Fibroblast of skin of left biceps (primary cell): ENCODE measurements at places on chromosomes 12 and 14.

DNA sequence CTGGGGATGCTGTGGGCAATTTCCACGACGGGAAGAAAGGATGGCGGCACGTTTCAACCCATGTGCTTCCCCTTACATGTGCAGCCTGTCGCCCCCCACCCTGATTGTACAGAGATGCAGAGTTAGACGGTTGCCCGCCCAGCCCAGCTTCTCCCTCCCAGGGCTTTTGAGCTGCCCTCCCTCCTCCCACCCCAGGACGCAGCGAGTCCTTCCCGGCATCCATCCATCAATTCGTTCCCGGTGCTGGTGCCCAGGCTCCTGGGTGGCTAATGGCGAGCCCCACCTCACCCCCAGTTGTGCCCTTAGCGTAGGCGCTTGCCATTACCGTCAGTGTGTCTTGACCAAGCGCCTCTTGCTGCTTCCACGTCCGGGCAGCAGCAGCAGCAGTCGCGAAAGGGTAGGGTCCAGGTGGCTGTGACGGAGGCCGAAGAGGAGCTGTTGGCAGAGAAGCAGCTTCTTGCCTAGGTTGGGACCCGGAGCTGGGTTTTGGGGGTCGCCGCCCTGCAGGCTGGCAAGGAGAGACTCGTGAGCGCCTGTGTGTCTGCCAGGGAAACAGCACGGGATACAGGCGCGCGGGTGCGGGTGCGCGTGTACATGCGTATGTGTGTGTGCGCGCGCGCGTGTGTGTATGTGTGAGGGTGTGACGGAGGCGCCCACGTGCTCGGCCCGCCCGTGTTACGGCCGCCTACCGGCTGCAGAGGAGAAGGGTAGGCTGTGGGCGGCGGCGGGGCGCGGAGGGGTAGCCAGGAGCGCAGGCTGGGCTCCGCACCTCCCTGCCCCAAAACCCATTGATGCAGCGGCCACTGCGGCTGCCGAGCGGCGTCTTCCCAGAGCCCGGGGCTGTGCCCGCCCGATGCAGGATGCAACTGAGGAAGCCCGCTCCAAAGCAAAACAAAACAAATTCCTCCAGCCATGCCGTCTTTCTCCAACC, at the start of gene SLC6A15:
Gene SLC6A15 (minus strand): TSS at position 602 of the 931 bp plus-strand sequence. CDS start 20,679 bp downstream, outside the sequence.
- peak; percentile 69 for DNase-seq

DNA sequence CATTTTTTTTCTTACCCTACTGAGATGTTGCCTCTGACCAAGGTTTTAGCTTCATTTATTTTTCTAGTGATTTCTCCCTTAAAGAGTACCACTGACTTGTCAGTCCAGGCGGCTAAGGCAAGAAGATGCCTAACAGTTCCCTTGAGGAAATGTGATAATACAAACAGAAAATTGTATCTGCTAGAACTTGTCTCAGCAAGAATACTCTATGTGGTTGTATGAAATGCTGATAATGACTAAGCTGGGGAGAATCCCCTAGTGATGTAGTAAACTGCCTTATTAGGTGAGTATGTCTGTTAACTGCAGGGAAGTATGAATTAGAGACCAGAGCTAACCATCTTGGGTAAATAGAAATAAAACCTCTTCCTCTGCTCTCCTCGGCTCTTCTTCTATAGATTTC, 6.7 kb downstream of the C12orf54 start:
- DNase-seq = no peak

- DNase-seq = no peak
Observed at GRCh38 chr14:24196071-24197055, 1.1 kb upstream of the TM9SF1 start.

DNA sequence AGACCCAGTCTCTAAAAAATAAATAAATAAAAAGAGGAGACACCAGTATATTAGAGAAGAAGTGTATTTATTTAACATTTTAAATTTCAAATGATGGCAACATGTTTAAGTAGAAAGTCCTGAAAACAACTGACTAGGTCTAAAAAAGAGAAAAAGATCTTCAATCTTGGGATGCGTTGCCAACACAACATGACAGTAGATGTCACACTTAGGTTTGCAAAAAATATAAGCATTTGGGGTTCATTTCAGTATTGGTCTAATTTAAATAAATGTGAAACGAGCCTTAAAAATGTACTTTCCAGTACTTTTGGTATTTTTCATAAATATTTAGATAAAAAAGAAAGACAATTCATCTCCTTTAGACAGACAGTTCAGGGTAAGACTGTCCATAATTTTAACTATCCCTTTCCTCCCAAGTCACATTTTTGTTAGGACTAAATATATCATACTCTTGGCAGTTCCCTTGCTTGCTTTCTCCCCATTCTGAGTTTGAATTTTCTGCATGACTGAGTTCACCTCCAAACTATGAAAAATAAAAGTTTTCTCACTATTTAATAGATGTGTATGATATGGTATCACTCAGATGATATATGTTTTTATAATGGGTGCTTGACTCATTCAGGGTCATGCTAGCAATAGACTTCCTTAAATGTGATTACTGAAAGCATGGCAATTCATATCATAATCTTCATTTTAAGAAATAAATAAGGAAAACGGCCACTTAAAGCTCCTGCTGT, 4.3 kb downstream of the C14orf93 start:
- DNase-seq = no peak

GRCh38 chr14:103185051-103186029, 62.1 kb downstream of the TNFAIP2 start:
- no peak for DNase-seq

DNA sequence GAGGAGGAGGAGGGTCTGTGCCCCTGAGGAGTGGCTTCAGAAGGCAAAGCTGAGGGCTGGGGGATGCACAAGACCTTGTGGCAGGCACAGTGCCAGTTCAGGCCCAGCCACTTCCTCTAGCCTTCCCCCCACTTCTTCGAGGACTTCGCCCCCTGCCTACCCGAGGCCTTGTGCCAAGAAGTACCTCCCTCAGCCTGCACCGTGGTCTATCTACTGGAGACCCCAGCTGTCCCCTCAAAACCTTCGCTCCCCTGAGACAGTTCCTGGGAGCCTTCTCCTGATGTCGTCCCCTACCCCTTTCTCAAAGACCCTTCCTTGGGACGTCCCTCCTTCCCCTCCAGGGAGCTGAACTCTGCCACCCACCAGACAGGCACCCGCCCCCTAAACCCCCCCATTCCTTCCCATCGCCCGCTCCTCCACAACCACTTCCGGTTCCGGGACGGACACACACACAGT, 604 bp downstream of the ZNF384 start:
- DNase-seq = no peak

DNA sequence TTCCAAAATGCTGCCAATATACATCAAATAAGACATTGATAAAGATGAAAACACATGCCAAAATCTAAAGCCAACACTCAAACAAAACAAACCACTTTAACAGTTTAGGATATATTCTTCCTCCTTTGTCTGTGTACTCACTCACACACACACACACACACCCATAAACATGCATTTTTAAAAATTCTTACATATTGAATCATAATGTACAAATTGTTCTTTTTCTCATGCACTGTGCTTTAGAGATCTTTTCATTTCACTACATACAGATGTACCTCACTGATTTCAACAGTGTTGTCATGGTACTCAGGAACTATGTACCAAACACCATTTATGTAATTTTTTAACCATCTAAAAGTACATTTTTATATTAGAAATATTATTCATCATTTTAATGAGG, 9.5 kb upstream of the RERG start:
- no peak for DNase-seq

DNA sequence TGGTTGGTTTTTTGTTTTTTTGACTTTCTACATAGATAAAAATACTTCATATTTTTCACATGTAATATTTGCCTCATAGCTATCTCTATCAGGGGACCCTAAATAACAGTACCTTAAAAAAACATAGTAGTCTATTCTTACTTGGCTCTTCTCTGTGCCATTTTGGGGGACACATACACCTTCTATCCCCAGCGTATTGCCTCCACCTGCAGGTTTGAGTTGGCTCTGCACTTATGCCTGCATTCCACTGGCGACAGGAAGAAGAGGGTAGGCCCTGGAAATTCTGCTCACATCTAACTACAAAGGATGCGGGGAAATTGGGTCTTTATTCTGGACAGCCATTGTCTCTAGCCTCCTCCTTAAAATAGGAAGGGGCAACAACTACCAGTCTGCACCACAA, 13.8 kb upstream of the IFI27L2 start:
- no peak for DNase-seq

DNA sequence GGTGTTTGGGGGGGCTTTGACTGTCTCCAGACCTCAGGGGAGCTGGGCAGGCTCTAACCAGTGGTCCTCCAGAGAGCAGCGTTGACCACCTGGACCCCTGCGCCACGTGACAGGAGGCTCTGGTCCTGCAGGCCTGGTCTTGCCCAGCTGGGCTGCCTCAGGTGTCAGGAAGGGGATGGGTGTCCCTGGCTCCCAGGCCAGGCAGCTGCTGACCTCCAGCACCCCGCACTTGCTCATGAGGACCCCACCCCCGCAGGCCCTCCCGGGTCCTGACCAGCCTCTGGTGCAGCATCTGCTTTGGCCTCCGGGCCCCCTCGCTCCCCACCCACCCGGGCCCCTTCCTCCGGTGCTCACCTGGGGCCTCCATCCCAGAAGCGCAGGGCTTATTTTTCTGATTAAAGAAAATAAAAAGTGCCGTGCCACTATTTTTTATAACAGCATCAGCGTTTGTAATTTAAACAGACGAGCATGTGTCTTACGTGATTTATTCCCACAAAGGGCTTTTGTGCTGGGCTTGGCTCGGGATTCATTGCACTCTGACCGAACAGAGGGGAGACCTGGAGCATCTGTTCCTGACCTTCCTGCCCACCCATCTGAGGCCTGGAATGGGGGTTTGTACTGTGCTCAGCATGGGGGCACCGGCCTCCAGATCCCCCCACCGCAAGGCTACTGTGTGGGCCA, 21.7 kb downstream of the FBRSL1 start:
- no peak for DNase-seq

GRCh38 chr14:37599507-37600368, 4.3 kb downstream of the TTC6 start:
- DNase-seq = no peak

DNA sequence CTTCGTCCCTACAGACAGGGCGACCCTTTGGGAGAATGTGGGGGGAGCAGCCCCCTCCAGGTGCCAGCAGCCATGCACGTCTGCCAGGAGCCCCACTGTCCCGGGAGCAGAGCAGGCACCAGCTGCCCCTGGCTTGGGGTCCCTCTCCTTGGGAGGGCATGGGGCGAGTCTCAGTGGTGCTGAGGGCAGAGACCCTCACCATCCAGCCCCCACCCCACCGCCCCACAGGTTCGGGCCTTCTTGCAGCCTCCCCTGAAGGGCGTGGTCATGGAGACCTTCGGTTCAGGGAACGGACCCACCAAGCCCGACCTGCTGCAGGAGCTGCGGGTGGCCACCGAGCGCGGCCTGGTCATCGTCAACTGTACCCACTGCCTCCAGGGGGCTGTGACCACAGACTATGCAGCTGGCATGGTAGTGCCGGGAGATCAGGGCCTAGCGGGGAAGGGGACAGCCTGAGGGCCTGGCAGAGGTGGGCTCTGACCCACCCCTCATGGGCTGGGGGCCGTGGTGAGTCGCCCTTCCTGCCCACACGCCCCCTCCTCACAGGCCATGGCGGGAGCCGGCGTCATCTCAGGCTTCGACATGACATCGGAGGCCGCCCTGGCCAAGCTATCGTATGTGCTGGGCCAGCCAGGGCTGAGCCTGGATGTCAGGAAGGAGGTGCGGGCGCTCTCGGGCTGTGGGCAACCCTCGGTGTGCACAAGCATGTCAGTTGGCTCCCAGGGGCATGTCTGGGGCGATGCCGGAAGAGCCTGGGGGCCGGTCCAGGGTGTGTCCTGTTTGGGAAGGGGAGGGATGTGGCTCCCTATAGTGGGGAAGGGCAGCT, 18.8 kb downstream of the ASPG start:
- no peak for DNase-seq

DNA sequence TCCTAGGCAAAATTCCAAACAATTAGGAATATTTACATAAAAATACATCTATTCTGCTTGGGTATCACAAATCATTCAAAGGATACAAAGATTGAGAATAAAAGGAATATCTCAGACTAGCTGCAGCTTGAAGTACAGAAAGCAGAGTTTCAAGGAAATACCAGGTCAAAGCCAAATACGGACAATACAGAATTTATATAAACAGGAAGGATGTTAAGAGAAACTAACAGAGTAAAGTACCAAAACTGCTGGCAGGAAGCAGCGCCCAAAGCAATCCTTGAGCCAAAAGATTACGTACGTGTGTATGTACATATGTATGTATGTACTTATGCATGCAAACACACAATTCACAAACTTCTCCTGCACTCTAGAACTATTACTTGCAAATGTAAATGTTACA, 86.6 kb downstream of the PPP1R12A start:
- no peak for DNase-seq

DNA sequence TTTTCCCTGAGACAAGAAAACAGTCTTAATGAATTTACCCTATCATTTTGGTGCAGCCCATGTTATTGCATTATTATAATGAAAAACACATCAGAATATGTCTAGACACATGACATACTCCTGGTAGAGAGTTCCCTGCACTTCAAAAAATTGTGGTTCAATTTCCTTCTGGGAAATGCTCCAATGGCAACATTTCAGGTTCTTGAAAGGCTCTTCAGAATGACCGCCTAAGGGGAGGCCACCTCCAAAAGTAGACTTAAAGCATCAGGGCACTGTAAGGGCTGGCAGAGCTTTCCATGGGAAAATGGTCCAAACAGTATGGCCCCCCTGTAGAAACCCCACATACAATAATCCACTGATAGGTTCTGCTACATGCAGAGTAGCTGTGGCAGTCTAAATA, 110.7 kb downstream of the SLC25A21 start:
- no peak for DNase-seq

GRCh38 chr12:121799156-121799841, 4.5 kb upstream of the SETD1B start:
- DNase-seq = peak; percentile 62

- no peak for DNase-seq
Observed at GRCh38 chr12:325906-326305, 63.2 kb downstream of the KDM5A start.

DNA sequence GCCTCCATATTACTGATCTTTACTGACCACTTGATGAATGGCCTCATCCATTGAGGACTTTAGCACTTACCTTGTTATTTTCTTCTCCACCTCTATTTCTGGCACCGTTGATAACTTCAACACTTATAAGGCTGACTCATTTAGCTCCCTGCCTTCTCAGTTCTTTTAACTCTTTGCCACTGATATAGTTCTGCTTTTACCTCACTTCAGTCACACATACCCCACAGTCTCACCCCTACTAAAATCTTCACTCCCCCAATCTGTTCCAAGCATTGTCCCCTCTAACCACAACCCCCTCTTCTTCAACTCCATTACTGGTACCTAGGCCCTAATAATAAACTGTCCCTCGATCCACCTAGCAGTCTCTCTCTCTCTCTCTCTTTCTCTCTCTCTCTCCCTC, 141.0 kb downstream of the PAH start:
- DNase-seq = no peak

DNA sequence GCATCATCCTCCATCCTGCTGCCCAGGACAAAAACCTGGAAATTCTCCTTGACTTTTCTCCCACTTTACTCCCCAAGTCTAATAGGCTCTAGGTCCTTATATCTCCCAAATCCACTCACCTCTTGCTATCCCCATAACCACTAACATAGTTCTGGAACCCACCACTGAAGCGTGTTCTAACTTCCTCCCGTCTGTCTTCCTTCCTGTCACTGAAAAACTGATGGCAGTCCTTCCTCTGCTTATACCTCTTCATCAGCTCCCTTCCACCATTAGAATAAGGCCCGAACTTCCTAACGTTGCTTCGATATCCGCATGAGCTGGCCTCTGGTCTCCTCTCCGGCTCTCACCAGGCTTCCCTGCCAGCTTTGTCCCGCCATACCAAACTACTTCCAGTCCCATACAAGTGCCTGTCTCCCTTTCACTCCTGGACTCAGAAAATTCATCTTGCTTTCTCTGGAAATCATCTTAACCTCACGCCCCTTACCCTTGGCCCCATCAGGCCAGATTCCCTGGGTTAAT, 63.0 kb upstream of the BCL2L14 start:
- no peak for DNase-seq
